ENCODE measurements at places on chromosomes 3 and 15.

GRCh38 chr3:111980716-111981456 is 2.1 kb downstream of the ABHD10 start:
- H3K4me3 ChIP-seq = no peak overlapping the region
- H3K4me1 ChIP-seq = peaks cover 7% of the 10 kb centered on the region
- H3K27me3 ChIP-seq = no peaks in the 10 kb centered on the region
- peaks cover 4% of the 10 kb centered on the region for H3K36me3 ChIP-seq

DNA sequence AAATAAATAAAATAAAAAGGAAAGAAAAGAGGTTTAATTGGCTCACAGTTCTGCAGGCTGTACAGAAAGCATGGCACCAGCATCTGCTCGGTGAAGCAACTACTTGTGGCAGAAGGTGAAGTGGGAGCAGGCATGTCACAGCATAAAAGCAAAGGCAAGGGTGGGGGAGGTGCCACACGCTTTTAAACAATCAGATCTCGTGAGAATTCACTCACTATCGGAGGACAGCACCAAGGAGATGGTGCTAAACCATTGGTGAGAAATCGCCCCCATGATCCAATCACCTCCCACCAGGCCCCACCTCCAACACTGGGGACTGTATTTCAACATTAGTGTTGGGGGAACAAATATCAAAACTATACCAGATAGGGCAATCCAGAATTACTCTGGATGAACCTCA is 15.3 kb downstream of the SCG3 start:
- H3K4me1 ChIP-seq = no peaks in the 10 kb centered on the region
- no peak for DNase-seq
- peaks cover 56% of the 10 kb centered on the region for H3K27me3 ChIP-seq
- H3K36me3 ChIP-seq = no peaks in the 10 kb centered on the region
- no peak overlapping the region for H3K4me3 ChIP-seq
- H3K27ac ChIP-seq = no peak overlapping the region

- no peak overlapping the region for H3K27ac ChIP-seq
- no peak for DNase-seq
- no peaks in the 10 kb centered on the region for H3K27me3 ChIP-seq
- peaks cover 7% of the 10 kb centered on the region for H3K4me1 ChIP-seq
Observed at GRCh38 chr3:50433954-50434353, 69.5 kb downstream of the CACNA2D2 start.

DNA sequence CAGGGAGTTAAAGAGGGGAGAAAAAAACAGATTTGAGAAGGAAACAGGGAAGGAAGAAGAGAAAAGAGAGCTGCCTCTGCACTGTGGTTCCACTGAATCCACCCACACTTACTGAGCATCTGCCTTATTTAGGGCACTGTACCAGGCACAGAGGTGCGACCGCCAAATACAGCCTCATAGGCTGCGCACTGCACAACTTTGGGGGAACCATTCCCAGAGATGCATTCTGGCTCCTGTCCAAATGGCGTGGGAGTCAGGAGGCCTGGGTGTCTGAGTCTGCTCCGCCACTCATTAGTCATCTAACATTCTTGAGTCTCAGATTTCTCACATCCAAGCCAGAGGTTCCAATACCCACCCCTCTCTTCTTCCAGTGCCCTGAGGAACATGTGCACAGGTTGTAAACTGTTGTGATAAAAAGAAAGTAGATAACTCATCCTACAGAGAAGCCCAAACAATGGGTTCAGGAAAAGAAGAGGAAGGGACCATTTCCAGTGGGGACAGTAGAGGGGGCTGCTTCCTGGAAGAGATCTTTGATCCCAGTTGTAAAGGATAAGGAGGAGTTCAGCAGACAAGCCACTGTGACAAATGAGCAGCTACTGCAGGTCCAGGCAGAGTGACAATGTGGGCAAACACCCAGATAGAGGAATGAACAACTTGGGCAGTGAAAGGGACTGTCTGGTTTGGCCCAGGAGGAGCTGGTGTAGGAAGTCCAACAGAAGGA is 254.6 kb downstream of the UACA start:
- H3K27ac ChIP-seq = no peak overlapping the region
- H3K36me3 ChIP-seq = no peaks in the 10 kb centered on the region
- no peak overlapping the region for H3K4me3 ChIP-seq
- peaks cover 28% of the 10 kb centered on the region for H3K4me1 ChIP-seq

DNA sequence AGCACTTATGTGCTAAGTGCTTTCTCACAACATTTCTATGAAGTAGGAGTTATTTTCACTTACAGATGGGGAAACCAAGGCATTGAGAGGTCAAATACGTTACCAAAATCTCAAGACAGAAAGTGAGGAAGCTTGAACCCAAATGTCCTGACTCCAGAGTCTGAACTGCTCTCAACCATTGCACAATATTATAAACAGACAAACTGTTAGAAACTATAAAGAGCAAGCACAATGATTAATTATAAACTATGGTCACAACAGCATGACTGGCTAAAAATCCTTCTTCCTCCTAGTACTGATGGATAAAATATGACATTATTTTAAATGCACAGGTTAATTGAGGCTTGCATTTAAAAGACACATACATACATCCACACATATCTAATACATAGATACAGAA is 77.9 kb upstream of the ASB14 start:
- no peak overlapping the region for H3K27ac ChIP-seq
- no peaks in the 10 kb centered on the region for H3K4me1 ChIP-seq
- DNase-seq = no peak
- H3K36me3 ChIP-seq = no peaks in the 10 kb centered on the region
- no peak overlapping the region for H3K4me3 ChIP-seq
- no peaks in the 10 kb centered on the region for H3K27me3 ChIP-seq

DNA sequence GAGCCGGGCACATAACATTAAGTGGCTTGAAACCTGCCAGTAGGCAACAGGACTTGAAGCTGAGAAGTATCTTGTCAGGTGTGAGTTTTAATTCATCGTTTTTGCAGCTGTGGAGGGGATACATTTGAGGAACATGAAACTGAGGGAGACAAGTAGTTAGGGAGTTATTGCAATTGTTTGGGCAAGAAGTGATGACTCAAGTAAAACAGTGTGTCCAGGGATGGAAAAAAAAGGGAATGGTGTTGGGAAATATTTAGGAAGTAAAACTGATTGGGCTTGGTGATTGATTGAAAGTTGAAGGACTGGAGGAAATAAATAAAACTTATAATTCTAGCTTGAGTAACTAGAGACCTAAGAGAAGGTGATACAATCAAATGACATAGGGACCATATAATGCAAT is 85.5 kb downstream of the NCEH1 start:
- H3K27me3 ChIP-seq = no peaks in the 10 kb centered on the region
- H3K4me3 ChIP-seq = no peak overlapping the region
- H3K27ac ChIP-seq = no peak overlapping the region
- DNase-seq = no peak

GRCh38 chr3:40961104-40961857 is 238.0 kb upstream of the CTNNB1 start:
- H3K36me3 ChIP-seq = no peaks in the 10 kb centered on the region
- no peaks in the 10 kb centered on the region for H3K27me3 ChIP-seq
- DNase-seq = no peak
- H3K4me1 ChIP-seq = no peaks in the 10 kb centered on the region
- H3K4me3 ChIP-seq = no peak overlapping the region

DNA sequence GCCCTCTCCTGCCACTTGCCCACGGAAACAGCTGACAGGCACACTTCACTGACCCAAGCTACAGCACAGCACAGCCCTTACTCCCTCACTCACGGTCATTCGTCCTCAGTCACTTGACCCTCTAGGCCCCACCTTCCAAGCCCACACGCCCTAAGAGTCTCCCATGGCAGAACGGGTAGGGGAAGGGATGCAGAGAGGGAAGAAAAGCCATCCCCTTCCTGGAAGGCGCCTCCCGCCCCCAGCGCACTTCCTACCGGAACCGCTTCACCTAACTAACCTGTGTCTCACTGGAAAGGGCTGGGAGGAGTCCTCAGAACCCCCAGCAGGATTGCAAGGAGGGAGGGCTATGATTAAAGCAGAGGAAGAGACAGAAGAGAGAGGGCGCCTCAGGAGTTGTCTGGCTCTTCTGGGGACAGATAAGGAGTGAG is 22.9 kb downstream of the EPHB3 start:
- peaks cover 14% of the 10 kb centered on the region for H3K36me3 ChIP-seq
- H3K4me3 ChIP-seq = no peak overlapping the region
- H3K27me3 ChIP-seq = no peaks in the 10 kb centered on the region
- no peaks in the 10 kb centered on the region for H3K4me1 ChIP-seq

DNA sequence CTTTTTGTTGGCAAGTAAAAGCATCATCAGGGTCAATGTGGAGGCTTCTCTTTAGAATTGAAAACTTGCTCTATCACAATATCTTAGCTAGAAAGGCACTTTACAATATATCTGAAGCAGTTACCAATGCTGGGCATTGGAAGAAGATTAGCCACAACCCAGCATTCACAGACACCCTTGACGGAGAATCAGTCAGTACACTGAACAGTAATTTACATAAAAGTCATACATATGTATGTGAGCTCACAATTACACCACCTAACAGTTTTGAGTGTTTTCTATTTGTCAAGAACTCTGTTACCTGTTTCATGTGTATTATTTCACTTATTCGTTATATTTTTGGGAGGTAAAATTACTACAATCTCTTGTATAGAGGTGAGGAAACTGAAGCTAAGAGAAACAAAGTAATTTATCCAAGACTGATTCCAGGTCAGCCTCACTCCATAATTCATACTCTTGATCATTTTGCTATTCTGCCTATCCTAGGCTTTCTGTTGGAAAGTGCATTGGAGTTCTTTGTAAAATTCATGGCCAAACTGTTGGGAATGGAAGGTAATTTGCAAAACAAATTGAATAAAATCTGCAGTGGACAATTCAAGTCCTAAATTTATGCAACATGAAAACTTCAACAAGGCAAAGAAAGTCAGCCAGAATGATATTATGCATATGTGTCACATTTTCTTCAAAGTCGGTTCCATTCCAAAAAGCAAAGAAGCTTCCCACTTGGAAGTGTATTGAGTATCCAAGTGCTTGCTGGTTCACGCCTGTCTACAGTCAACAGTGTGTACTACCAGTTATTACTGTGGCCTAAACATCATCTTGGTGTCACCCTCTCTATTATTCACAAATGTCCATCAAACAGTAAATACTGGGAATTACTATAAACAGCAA is 223.7 kb upstream of the SEMA6D start:
- H3K27me3 ChIP-seq = no peaks in the 10 kb centered on the region
- no peak overlapping the region for H3K27ac ChIP-seq
- H3K4me1 ChIP-seq = no peaks in the 10 kb centered on the region
- no peak for DNase-seq
- no peaks in the 10 kb centered on the region for H3K36me3 ChIP-seq

GRCh38 chr3:143902210-143902609 is 53.9 kb upstream of the SLC9A9 start:
- H3K36me3 ChIP-seq = no peaks in the 10 kb centered on the region
- H3K4me1 ChIP-seq = no peaks in the 10 kb centered on the region
- no peak for DNase-seq
- no peaks in the 10 kb centered on the region for H3K27me3 ChIP-seq

GRCh38 chr15:78104566-78105475 is 12.5 kb downstream of the SH2D7 start:
- no peak overlapping the region for H3K4me3 ChIP-seq
- H3K36me3 ChIP-seq = no peaks in the 10 kb centered on the region
- H3K27me3 ChIP-seq = no peaks in the 10 kb centered on the region
- no peaks in the 10 kb centered on the region for H3K4me1 ChIP-seq

GRCh38 chr3:23762214-23762613 is 43.5 kb upstream of the UBE2E1 start:
- H3K4me1 ChIP-seq = no peaks in the 10 kb centered on the region
- H3K27me3 ChIP-seq = no peaks in the 10 kb centered on the region

DNA sequence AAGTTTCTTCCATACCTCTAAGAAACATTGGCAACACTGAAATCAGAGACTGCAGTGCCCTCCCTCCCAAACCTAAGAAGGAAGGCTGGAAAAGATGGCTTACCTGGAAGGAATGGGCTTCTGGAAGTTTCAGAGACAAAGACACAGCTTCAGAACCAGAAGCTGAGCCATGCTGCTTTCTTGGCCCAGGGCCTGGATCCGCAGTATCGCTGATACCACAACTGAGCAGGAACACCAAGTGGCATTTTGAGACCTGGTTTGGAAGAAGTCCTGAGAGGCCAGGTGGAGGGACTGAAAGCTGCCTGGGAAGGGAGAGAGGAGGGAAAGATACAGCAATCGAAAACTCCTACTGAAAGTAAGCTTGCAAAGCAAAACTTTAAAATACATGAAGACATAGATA is 19.8 kb downstream of the GPR160 start:
- H3K4me1 ChIP-seq = peaks cover 19% of the 10 kb centered on the region
- no peak overlapping the region for H3K4me3 ChIP-seq
- H3K36me3 ChIP-seq = no peaks in the 10 kb centered on the region

Measured in A673 (cell line).